ENCODE measurements at places on chromosomes 12 and 14. TPM values are rescaled to one million over a fixed set of nuclear protein-coding genes. Genes with fewer than 3 reads are reported as not detected.

DNA sequence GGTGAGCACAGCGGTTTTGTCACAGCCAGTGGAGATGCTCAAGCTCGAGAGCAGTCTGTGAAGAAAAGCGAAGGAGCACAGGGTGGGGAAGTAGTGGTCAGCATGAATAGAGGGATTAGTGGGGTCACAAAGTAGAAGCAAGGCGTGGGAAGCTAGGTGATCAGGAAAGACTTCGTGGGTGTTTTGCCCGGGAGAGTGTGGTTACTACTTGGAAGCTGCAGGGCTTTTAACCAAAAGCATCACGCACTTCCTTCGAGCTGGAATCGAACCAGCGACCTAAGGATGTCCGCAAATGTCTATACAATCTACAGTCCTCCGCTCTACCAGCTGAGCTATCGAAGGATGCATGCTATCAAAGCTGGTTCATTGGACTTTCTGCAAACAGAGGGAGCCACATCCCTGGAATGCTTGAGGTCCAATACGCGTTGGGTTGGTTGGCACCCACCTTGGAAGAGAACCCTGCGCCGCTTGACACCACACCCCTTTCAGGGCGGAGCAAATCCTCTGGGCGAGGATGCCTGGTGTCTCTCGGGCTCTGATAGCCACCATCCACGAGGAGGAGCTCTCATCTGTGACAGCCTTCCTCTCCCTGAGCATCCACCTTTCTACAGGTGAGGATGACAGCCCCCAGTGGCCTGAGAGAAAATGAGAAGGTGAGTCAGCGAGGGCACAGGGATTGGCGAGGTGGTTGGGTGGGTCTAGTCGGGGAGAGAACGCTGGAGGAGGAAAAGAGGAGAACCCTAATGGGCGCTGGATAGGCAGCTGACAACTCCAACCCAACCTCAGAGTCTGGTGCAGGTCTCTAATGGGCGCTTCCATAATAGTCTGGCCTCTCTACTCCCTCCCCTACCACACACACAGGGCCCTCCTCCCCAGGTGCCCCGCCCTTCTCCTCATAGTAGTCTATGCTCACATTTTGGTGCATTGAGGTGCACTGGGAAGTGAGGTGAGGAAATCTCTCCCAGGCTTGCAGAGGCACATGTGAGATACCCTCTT is 16.0 kb upstream of the OR6S1 start:
- no peak for DNase-seq

GRCh38 chr14:70893858-70894291 is 13.4 kb upstream of the PCNX1 start:
- DNase-seq, result no peak

PTGER2 gene
- polyA plus RNA-seq, result 56.9 TPM

DNA sequence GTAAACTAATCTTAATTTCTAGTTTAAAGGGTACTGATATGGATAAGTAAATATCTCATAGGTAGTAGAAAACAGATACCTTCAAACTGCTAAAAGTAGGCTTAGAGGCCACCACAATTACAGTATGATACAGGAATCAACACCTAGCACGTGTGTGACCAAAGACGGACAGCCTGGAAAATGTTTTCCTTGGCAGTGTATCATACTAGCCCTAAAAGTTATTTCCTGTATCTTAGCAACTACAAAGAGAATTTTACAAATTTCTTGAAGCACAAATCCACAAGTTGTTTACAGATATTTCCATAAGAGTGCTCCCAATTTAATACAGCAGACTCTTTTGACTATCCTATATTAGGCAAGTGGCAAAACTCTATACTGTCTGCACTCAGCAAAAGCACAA is 106.0 kb downstream of the ITPR2 start:
- DNase-seq, result no peak

DNA sequence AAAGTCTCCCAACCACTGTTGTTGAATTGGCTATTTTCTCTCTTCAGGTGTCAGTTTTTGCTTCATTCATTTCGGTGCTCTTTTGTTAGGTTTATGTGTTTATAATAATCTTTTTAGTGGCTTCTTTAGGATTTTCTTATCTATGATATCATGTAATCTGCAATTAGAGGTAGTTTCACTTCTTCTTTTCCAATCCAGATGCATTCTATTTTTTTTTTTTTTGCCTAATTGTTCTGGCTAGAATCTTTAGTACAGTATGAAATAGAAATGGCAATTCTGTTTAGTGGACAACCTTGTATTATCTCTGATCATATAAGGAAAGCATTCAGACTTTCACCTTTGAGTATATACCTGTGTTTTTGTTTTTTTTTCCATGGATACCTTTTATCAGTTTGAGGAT is 17.4 kb downstream of the CNOT2 start:
- no peak for DNase-seq

CPNE6 gene
- polyA plus RNA-seq, result not detected

- no peak for DNase-seq
These were observed 1.3 kb downstream of the RNASE6 start for GRCh38 chr14:20782280-20782890.

DNA sequence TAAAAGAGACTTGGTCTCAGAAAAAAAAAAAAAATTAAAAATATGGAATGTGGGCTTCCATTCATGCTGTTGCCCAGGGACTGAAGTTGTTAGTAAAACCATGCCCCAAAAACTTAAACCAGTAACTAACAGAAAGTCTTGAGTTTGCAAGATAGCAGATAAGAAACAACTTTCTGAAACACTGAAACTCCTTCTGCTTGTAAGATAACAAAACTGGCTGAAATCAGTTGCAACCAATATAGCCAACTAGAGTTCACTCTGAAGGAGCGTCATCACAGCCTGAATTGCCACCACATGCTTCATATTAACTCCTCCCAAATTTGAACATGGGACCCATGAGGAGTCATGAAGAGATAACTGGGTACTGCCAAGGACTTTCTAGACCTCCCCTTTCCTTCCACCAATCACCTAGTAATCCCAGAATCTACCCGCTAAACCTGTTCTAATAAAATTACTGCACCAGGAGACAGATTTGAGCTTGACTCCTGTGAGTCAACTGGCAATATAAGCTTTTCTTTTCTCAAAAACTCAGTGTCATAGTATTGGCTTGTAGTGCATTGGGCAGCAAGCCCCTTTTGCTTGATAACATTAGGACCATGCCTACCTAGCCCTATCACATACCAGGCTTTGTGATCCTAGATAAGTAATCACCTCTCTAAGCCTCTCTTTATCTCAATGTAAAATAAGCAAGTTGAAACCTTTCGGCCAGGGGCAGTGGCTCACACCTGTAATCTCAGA is 53.6 kb downstream of the R3HDM2 start:
- DNase-seq, result no peak

RNU4-1 gene
- polyA plus RNA-seq, result not detected

GRCh38 chr14:72514660-72515025 is 379.3 kb downstream of the DPF3 start:
- no peak for DNase-seq

DNA sequence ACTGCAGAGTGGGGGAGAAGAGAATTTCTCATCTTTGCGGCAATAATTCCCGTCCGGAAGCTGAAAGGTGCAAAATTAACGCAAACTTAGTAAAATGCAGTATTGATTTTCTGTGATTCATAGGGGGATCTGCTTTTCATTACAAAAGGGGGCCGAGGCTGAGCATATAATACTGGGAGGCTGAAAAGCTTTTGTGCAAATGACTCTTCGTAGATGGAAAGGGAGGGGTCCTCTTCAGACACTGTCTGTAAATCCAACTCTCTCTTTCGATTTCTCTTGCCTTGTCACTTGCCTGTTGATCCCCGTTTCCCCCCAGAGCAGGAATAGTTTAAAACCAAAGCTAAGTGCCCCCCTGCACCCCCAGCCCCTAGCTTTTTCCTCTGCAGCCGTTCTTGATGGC is 258.2 kb downstream of the VRK1 start:
- no peak for DNase-seq

DNA sequence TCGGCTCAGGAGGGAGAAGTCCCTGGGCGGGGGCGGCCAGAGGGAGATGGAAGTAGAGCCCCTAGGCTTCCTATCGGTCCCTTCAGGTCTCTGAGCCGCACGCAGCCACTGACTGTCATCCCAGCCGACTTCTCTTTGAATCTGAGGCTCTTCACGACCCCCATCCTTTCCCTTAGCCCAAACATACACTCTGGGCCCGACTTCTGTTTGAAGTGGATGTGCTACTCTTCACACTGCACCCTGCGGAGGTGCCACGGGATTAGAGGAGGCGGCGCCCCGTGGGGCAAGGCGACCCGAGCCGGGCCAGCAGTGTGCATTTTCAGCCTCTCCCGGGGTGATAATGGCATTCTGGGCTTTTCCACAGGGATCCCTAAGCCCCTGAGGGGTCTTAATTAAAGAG is 6.0 kb upstream of the DACT1 start:
- DNase-seq, result no peak

DNA sequence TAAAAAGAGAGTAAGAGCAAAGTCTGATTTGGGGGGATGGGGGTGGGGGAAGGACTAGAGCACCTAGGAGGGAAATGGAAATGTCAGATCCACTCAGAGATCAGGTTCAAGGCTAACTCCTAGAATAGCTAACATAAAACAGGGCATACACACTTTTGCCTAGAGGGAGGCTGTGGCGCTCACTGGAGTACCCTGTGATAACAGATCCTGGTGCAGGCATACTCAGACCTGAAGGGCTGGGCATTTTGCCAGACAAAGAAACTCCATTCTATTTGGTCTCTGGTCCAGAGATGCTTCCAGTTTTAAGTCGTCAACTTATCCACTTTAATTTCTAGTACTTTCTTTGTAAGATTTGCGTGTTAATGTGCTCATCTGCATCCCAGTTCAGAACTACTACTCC is 5.8 kb downstream of the CTDSP2 start:
- DNase-seq, result no peak

DNA sequence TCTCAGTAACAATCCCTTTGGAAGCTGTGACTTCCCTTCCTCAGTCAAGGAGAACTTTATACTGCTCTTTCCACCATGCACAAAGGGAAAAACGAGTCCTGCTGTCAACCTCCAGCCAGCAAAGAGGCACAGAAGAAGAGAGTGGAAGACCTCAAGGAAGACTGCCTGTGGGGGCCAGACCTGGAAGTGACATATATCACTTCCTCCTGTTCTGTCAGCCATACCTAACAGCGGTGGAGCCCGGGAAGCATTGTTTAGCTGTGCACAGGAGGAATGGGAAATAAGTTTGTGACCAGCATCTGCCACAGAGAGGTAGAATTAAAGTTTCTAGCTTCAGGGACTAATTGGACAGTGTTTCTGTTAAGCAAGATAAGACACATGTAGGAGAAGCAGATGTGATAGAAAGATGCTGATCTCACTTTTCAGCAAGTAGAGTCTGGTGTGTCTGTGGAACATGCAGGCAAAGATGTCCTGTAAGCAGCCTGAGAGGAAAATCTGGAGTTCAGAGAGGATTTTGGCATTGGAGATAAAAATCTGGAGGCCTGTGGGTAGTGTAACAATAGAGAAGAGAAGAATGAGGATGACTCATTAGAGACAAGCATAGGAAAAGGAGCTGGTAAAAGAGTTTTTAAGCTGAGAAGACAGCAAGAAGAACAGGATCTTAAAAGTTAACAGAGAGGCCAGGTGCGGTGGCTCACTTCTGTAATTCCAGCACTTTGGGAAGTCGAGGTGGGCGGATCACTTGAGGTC is 141.6 kb upstream of the CPSF6 start:
- DNase-seq, result no peak

GSC gene
- not detected for polyA plus RNA-seq

TTC9 gene
- polyA plus RNA-seq, result 0.04 TPM

OAS3 gene
- polyA plus RNA-seq, result 9.3 TPM

MED6 gene
- 32.1 TPM for polyA plus RNA-seq

GRCh38 chr14:91063119-91063518 is 2.7 kb upstream of the RPS6KA5 start:
- DNase-seq, result no peak

GRCh38 chr12:96132819-96133218 is 61.4 kb upstream of the ELK3 start:
- no peak for DNase-seq

DNA sequence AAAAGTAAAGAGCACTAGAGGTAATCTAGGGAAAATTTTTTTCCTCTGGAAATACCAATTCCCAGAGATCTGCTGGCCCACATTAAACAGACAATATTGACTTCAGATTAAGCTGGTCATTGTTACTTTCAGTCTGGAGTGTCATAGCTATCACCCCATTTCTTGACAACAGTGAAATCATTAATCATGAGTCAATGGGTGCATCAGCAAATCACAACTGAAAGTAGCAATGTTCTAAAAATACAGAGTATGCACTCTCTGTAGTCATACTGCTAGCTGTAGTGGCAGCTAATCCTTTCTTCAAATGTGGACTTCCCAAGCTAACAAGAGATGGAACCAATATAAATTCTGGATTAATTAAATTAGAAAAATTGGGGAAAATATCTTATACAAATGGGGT is 129.9 kb downstream of the CPNE8 start:
- DNase-seq, result no peak

ASIC1 gene
- polyA plus RNA-seq, result 10.2 TPM

- no peak for DNase-seq
These were observed 14.7 kb upstream of the CDH24 start for GRCh38 chr14:23071921-23072539.

DNA sequence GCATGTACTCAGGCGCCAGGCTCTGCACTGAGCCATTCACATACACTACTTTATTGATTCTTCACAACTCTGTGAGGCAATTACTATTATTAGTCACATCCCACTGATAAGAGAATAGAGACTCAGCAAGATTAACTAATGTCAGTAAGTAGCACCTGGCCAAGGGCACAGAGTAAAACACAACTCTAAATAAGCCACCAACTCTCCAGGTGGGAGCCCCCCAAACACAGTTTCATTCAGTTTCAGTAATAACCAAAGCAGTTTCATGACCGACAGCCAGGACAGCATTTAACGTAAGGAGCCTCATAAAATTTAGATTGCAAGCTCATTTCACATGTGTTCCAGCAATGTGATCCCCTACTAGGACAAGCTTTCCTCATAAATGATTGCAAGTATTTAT is 323.1 kb upstream of the CCDC196 start:
- no peak for DNase-seq

DNA sequence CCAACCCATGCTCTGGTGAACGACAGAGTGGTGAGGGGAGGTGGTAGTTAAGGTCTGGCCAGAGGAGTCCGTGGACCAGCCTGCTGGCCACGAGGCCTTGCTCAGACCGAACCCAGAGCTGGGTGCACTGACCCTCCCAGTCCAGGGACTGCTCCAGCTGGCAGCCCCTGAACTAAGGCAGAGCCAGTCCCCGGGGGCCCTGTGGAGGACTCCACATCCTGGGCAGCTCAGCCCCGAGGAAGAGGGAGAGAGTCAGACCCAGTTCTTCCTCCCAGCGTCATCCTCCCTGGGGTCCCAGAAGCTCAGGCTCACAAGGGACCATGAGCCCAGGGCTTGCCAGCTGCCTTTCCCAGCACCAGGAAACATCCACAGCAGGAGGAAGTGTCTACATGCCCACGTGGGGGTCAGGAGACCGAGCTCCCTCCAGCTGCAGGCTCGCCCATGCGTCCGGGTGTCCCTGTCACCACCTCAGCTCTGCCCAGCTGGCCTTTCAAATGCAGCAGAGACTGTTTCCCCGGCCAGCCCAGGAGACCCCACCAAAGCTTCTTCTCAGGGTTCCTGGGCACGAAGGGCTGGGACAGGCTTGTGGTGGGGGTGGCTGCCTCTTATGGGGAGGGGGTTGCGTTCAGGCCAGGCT is 194.4 kb downstream of the KIF26A start:
- DNase-seq, result no peak

GRCh38 chr14:97120611-97121031 is 323.4 kb downstream of the VRK1 start:
- DNase-seq, result no peak

Measured in AG04450 (cell line).